SK-N-MC (cell line): ENCODE measurements at places on chromosomes 11 and 22.

GRCh38 chr11:30326114-30326778 lies 3.3 kb downstream of the ARL14EP start:
- DNase-seq, result no peak

DNA sequence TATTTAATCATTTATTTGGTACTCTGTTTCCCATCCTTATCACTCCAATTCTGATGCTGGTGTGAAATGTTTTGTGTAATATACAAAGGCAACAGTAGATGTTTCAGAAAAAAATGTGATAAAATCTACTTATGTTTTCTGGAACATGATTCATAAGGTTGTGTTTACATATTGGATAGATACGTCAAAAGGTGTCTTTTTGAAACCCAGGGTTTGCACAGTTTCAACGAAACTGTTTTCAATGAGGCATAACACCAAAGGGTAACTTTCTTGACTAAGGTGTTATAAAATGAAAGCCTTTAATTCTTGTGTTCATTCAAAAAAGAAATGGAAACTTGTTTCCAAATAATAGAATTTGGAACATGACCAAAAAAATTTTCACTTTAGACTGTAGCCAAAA lies 33.8 kb upstream of the HSD17B12 start:
- no peak for DNase-seq

DNA sequence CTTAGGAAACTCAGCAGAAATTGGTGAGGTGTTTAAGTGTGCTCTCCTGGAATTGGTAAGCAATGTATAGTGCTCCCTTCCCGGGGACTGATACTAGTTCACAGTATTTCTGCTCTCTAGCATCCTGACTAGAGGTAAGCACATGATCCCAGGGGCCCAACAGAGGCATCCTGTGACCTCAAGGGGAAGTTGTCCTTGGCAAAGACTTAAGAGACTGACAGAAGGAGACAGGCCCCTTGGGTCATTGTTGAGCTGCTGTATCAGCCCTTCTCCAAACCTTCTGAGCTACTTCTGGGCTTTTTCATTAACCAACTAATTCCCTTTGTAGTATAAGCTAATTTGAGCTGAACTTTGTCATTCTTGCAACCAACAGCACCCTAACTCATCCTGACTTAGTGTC lies 4.3 kb upstream of the TBC1D22A start:
- DNase-seq, result no peak

DNA sequence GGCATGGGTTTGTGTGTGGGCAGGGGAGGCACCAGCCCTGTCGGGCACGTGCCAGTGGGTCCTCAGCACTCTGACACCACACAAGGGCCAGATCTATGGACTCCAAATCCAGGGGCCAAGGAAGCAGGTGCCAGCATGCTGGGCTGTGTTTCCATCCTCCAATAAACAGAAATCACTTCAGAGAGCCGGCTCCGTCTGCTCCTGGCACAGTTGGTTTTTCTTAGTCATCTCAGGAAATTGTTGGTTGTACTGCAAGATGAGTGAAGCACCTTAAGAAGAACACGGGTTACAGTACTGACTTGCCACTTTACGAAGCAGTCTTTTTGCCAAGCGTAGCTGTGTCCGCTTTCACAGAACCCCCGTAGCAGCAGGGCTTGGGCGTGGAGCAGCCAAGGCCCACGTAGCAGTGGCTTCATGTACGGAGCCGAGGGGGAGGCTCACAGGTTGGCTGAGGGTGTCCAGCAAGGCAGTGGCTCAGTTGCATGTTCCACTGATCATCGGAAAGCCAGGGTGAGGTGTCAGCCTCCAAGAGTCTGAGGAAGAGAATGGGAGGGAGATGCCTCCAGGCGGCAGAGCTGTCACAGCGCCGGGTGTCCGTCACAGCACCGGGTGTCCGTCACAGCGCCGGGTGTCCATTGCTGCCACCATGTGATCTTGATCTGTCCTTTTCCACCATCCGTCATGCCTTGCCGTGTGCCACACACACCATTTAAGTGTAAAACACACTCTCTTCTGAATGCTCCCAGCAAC lies 314.9 kb downstream of the CTTN start:
- no peak for DNase-seq

DNA sequence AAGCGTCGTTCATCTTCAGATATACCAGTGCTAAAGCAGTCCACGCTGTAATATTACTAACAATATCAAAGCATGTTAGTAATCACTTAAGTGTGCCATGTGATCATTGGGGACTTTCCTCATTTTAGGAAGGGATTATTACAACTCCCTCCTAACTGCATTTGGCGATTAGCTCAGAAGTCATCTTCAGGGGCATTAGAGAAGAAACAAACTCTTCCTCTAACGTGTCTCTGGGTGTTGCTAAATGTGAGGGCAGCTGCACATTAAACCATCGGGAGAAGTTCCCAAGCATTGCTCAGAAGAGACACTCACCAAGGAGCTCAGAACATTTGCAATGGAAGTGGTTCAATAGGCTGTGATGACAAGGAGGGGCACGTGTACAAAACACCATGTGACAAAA lies 17.2 kb downstream of the TESMIN start:
- DNase-seq, result no peak

- DNase-seq, result no peak
Observed at GRCh38 chr11:126456783-126457542, 101.5 kb downstream of the ST3GAL4 start.

GRCh38 chr11:27401280-27401832 lies 38.3 kb upstream of the CCDC34 start:
- DNase-seq, result peak; percentile 28

DNA sequence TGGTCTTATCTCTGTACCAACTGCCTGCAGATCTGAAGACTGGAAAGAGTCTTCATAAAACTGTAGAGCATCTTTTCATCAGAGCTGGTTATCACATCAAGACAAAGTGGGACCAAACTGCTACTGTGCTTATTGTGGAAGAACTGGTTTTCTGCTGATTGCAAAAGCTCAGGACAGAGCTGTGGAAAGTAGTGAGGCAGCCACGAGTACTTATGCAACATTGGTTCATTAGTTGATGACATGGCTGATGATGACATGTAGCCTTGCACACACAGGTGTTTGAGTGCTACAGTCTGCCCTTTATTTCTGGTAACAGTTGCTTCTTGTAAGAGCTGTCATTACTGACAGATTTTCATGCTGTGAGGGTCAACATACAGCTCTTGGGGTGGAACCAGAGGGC lies 185.4 kb upstream of the GUCY1A2 start:
- no peak for DNase-seq

- no peak for DNase-seq
Observed at GRCh38 chr11:68122936-68123539, 1.9 kb upstream of the CHKA start.

- no peak for DNase-seq
Observed at GRCh38 chr11:102546923-102547471, 16.4 kb upstream of the MMP7 start.

GRCh38 chr22:24178502-24179440 lies 2.5 kb upstream of the SUSD2 start:
- no peak for DNase-seq

DNA sequence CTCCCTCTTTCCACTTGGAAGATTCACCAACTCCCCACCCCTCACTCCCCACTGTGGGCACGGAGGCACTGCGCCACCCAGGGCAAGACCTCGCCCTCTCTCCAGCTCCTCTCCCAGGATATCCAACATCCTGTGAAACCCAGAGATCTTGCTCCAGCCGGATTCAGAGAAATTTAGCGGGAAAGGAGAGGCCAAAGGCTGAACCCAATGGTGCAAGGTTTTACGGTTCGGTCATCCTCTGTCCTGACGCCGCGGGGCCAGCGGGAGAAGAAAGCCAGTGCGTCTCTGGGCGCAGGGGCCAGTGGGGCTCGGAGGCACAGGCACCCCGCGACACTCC lies 397 bp upstream of the CD44 start:
- DNase-seq, result no peak

GRCh38 chr11:120280600-120281051 lies 40.7 kb downstream of the POU2F3 start:
- no peak for DNase-seq

DNA sequence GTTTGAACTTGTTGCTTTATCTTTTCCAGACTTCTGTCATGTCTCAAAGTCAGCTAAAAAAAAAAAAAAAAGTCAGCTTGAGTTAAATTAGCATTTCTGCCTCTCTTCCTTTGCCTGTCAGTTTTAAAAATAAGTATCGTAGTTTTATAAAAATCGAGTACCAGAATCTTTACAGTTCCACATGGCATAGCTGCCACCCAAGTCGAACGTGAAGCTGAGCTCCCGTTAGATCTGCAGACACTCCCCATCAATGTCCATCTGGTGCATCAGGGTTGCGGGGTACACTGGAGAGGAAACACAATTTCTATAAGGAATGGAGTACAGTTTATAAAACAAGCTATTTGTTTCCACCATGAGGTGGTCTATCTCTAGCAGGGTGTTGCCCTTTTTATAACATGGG lies 41.0 kb upstream of the CCND1 start:
- DNase-seq, result no peak

- DNase-seq, result no peak
Observed at GRCh38 chr11:129973809-129974208, 28.8 kb downstream of the PRDM10 start.

DNA sequence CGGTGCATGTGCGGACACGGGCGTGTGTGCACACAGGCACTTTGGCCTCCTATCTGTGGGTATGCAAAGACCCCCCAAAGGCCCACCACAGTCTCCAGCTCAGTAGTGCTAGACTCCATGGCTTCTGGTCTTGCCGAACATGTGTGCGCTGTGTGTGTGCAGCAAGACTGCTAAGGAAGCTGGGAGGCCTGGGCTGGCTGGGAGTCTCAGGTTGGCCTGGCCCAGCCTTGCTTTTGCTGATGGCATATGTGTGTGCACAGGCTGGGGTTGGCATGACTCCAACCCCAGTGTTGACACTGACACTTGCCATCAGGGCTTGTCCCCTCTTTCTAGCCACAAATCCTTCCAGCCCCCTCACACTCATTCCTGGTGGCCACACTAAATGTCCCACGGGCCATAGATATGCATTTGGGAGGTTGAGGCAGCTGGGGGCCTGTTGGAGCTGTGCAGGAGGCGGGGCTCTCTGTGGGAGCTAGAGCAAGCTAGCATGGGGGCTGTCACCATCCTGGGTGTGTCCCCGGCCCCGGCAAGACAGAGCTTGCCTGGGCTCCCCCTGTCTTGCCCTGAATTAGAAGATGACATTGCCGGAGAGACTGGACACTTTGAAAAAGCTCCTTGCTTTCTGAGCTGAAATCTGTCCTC lies 60.9 kb upstream of the NECTIN1 start:
- DNase-seq, result no peak

DNA sequence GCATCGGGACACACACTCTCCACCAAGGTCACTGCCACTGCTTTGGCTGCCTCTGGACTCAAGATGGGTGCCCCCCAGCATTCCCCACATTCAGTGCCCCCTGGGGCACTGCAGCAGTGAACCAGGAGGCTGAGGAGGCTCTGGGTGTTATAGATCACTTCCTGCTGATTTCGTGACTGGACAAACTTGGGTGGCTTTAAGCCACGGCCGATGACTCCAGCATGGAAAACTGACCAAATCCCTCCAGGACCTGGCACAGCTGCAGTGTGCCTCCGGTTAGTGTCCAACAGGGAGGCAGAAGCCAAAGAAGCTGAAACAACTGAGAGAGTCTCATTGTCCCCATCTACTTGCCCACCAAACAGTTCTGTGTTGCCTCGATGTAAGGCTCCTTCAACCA lies 1.2 kb upstream of the GANAB start:
- no peak for DNase-seq

GRCh38 chr22:46732513-46732912 lies 5.5 kb downstream of the CERK start:
- no peak for DNase-seq

DNA sequence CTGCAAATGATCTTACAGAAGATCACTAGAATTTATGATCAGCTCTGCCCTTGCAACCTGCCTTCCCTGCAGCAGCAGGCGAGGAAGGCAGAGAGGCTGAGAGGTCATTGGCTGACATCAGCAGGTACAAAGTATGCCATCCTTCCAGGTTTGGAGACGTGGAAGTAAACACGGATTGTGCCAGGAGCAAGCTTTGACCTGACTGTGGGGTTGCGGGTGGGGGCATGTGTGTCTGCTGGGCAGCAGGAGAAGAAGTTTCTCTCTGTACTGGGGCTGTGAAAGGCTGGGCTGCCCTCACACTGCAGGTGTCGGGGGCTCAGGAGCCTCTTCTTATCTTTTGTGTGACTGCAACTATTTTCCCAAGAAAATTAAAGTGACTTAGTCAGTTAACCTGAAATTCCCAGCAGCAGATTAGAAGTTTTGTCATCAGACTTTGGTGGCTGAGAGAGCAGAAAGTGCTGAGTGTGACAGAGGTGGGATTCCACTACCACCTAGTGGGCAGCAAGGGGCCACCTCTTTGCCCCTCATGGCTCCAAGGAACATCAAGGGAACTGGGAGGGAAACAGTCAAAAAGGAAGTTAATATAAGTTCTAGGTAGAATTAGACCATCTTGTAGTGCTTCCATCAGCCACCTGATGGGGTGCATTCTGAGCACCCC lies 565.9 kb downstream of the ETS1 start:
- no peak for DNase-seq

- no peak for DNase-seq
Observed at GRCh38 chr22:47257566-47257965, 495.1 kb downstream of the TBC1D22A start.

- no peak for DNase-seq
Observed at GRCh38 chr11:117772360-117772759, 24.7 kb downstream of the DSCAML1 start.

GRCh38 chr11:2526808-2527381 lies 82.1 kb downstream of the KCNQ1 start:
- no peak for DNase-seq

- DNase-seq, result no peak
Observed at GRCh38 chr22:43376765-43377547, 33.8 kb upstream of the SCUBE1 start.

DNA sequence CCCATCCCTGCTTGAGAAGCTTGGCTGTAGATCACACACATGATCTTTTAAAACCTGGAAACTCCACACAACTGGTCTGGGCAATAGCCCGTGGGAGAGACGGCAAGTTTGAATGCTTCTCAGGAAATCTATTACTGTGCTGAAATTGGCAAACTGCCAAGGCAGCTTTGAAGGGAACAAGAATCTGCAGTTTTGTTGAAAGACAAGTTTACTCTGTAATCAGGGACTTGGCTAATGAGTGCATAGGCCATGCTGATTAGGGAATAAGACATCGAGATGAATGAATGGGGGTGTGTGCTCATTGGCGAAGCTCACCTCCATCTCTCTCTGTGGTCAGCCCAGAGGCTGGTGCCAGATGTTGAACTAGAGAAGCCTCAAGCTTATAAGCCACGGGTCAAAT lies 218.8 kb downstream of the HIPK3 start:
- no peak for DNase-seq
